Ecto neural progenitor cell (in vitro differentiated cells): ENCODE measurements at places on chromosomes 12 and 14.
A peak's percentile ranks its signal among the peaks of the same experiment; 100 is the strongest.

- peak; percentile 58 for DNase-seq
These were observed 50.5 kb upstream of the RAP1B start for GRCh38 chr12:68559984-68560850.

GRCh38 chr14:64549016-64549415, 745 bp upstream of the PPP1R36 start:
- DNase-seq = no peak

- no peak for DNase-seq
These were observed 223.4 kb upstream of the AMIGO2 start for GRCh38 chr12:47303207-47303606.

GRCh38 chr14:101073598-101073965, 170.1 kb upstream of the RTL1 start:
- no peak for DNase-seq

GRCh38 chr12:2561367-2561766, 233.4 kb upstream of the FKBP4 start:
- no peak for DNase-seq

GRCh38 chr14:57390806-57391516, 575 bp downstream of the NAA30 start:
- DNase-seq = peak; percentile 68

- no peak for DNase-seq
These were observed 18.5 kb upstream of the P2RX7 start for GRCh38 chr12:121114019-121114639.

DNA sequence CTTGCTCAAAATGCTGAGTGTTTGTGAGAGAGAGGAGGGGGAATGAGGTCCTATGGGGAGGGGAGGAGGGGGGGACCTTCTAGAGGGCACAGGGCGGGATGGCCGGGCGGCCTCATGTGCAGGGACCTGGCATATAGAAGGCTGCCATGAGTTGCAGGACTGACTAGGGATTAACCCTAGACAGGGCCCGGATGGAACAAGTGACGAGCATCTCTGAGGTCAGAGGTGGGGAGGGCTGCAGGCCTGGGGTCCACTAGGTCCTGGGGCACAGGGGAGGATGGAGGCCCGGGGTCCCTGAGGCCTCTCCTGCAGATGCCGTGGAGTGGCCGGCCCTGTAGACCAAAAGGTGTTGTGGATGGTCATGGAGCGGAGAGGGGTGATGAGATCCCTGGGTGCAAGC, 104.0 kb upstream of the EIF5 start:
- no peak for DNase-seq

DNA sequence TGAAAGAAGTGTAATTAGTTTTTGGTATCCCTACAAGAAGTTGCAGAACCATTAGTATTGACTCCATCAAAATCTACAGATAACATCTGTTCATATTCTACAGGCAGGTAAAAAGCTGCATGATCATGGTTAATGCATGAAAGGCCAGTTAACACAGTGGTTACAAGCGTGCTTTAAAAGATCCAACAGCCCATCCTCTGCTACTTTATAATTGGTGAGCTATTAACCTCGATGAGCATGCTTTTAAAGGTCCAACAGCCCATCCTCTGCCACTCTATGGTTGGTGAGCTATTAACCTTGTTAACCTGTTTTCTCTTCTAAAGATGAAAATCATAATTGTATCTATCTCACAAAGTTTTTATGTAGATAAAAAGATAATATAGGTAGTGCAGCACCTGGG, 289.3 kb downstream of the DUSP6 start:
- no peak for DNase-seq

- no peak for DNase-seq
These were observed 135.9 kb downstream of the GARIN6 start for GRCh38 chr12:99783421-99783820.

GRCh38 chr14:26175658-26176057, 422.2 kb downstream of the NOVA1 start:
- DNase-seq = no peak

- DNase-seq = no peak
These were observed 1444.3 kb downstream of the AACS start for GRCh38 chr12:126509572-126509971.

GRCh38 chr12:50004696-50005095, 20.6 kb downstream of the RACGAP1 start:
- DNase-seq = no peak
